ENCODE measurements at places on chromosomes 1 and 21.
A peak's percentile ranks its signal among the peaks of the same experiment; 100 is the strongest.

DNA sequence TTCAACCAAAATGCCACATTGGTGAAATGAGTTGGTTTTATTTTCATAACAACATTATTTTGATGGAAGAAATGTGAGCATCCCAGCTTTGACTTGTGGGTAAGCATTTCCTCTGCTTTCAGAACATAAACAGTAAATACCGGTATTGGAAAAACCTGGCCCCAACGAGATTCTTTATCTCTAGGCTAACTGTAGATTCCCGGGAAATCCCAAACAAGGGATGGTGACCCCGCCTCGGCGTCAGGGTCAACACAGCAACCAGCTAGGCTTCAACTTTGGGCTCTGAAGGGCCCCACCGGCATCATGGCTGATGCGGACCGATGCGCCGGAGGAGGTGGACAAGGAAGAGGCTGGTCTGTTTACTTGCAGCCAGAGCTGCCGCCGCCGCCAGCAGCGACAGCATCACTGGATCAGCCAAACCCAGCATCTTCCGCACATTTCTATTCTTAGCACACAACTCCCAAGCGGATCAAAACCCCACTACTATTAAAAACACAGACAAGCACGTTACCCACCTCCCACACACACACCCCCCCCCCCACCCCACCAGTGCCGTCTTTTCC is 1.1 kb downstream of the AKT3 start:
- peak; percentile 15 for DNase-seq

- DNase-seq: no peak
Observed at GRCh38 chr1:206591226-206591625, 21.0 kb downstream of the EIF2D start.

- no peak for DNase-seq
Observed at GRCh38 chr1:204883405-204883804, 12.7 kb downstream of the NFASC start.

GRCh38 chr1:245440922-245441321 is 286.1 kb downstream of the KIF26B start:
- no peak for DNase-seq

DNA sequence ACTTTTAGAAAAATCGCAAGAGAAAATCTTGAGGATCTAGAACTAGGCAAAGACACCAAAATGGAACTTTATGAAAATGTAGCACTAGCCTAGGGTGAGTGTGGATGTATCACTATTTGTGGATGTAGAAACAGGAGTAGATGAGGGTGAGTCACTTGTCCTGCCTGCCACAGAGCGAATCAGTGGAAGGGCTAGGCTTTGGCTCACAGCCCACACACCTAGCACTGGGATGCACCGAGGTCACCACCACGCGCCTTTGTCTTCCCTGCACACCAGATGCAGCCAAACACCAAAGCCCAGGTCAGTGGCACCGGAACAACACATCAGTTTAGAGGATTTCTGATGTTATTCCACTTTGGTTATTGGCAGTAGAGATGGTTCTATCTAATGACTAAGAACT is 38.2 kb downstream of the PKNOX1 start:
- no peak for DNase-seq

GRCh38 chr1:34833711-34834110 is 25.8 kb downstream of the SMIM12 start:
- no peak for DNase-seq

- no peak for DNase-seq
Observed at GRCh38 chr1:247421074-247421473, 5.1 kb downstream of the NLRP3 start.

DNA sequence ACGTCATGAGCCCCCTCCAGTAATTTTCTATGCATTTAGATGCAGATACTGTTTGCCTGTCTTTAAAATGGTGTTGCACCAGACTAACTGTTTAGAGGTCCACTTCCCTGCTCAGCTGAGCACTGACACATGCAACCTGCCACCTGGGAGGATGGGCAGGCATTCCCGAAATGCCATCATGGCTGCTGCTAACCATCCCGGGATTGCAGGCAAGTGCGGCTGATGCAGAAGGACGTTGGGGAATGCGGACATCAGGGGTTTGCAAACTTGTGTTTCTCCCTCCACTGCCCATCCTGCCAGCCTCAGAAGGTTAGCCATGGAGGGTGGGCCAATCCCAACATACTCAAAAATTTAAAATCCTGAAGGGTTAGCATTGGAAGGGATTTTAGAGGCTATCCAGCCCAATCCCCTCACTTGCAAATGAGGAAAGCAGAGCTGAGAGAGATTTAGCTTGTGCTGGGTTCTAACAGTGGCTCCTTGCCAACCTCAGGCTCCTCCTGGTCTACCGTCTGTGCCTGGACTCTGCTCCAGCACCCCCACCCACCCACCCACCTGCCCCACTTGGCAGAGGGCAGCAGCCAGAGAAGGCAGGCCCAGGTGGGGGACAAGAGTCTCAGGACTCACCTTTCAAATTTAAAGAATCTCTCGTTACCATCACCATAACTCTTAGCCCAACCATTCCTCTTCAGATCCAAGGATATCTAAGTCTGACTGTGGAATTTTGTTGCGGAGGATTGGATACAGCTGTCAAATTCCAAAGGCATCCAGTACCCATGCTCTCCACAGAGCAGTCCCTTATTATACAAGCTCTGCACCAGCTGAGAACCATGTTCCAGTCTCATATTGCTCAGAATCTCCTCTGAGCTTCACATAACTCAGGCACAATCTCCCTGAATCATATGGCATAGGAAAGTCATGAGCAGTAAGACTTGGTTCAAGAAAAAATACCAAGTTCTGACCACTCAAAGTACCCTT is 34.2 kb downstream of the HIVEP3 start:
- no peak for DNase-seq

GRCh38 chr1:81157686-81158085 is 643.0 kb upstream of the ADGRL2 start:
- DNase-seq: no peak

- DNase-seq: no peak
Observed at GRCh38 chr1:164803366-164803765, 244.4 kb downstream of the PBX1 start.

DNA sequence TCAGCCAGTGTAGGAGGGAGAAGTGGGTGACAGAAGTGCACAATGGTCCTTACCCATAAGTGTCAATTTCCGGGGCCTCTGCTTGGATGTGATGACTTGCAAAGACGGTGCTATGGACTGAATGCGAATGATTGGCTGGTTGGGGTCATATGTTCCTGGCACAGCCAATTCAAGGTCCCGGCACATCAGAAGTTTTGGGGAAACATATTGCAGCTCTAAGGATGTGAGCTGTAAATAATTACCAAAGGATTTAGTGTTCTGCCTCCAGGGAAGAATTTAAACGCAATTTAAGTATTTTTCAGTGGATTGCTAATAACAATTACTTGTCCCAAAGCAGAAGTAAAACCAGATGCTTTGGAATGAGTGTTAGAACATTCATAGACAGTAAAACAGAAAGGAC is 26.9 kb upstream of the EXOSC10 start:
- DNase-seq: no peak

DNA sequence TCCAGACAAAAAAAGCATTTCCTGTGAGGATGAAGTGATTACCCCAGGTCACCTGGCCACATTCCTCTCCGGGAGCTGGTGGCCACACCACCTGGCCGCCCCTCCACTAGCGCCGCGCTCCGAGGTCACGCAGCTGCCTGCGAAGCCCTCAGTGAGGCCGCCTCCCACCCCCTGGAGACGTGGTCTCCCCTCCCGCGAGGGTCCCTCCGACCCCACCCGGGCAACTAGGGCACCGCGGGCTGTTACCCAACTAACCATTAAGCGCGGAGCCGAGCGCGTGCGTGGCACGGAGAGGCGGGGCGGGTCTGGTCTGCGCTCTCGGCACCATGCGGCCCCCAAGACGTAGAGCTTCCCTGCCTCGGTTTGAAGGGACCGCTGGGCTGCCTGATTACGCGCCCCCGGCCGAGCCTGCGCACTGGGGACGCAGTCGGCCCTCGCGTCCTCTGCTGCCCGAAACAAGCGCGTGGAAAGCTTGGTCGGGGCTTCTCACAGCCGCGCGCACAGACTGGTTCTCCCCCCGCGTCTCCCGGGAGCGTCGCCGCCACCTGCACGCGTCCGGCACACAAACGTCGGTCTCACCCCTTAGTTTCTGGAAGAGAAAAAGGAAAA is 106.5 kb downstream of the SLC16A1 start:
- DNase-seq: peak; percentile 29

- no peak for DNase-seq
Observed at GRCh38 chr21:44255511-44255981, 6.2 kb downstream of the DNMT3L start.

DNA sequence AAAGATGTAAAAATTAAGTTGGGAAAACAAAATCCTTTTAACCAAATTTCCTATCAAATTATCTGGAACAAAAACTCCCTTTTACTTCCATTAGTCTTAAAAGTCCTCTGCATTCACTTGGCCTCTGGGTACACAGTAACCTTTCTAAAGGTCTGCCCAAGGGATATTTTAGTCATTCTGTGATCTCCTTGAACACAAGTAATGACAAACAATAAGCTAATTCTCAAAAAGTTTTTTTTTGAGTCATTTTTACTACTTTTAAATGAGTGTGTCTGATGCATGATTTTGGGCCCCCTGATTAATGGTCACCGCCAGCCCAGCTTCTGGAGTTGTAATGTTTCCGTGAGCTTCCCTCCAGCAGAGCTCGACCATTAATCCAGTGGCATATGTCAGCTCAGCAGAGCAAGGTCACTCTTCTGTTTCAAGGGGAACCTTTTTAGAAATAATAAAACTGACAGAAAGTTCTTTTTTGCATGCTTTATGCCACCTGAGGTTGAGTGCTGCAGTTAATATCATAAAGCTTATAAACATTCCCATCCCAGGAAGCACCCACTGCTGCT is 14.3 kb downstream of the SAMSN1 start:
- DNase-seq: no peak

- peak; percentile 54 for DNase-seq
Observed at GRCh38 chr1:201538612-201539551, at the start of gene NAV1. NAV1 (plus strand) TSS chr1:201539127; CDS start chr1:201622885, 83,758 bp downstream.

- no peak for DNase-seq
Observed at GRCh38 chr1:184686540-184686939, 68.1 kb downstream of the EDEM3 start.

DNA sequence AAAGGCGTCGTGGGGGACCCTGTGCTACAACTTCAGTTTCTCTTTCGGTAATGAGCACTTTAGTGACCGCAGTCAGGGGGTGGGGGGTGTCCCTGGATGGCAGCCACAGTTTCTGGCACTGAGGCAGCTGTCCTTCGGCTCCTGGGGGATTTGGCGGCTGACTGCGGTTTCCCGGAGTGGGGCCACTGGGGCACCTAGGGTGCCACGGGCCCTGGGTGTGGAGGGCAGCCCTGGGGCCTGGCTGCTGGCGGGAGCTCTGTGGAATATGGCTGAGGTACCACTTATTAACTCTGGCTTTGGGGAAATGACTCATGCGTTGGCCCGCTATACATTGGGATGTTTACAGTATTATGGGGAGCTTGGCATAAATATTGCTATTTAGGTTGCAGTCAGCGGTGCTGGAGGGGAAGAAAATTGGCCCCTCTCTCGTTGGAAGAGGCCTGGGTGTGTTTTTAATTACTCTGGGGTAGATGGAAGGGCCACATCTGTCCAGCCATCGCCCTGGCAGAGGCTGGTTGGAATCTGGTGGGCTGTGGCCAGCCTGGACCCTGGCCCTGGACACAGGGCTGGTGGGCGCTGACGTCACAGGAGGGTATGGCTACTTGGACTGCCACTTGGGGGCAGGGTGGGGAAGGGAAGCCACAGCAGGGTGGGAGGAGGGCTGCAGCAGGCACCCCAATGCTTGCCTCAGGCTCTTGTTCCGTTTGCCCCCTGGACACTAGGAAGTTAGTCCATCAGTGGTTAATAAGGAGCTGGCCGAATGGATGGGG is 2.0 kb downstream of the EPHB2 start:
- DNase-seq: peak; percentile 67

- no peak for DNase-seq
Observed at GRCh38 chr1:173393659-173394000, 83.5 kb upstream of the PRDX6 start.

- DNase-seq: no peak
Observed at GRCh38 chr1:172939475-172939874, 111.3 kb downstream of the TNFSF18 start.

- no peak for DNase-seq
Observed at GRCh38 chr1:21913763-21914162, 23.3 kb downstream of the HSPG2 start.

DNA sequence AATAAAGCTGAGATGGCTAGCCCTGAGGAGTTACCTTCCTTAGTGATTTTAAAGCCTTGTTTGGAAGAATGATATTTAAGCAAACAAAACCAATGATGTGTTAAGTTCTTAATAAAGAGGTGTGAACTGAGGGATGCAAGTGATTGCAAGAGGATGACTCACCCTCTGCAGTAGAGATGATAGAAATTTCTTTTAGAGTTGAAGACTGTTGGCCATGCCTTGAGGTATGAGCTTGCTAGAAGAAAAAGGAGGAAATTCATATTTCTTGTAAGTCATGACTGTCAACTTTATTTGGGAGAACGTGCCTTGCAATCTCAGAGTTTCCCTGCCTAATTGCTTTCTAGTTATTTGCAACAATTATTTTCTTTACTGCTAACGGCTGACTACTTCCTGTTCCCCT is 94.7 kb downstream of the PLA2G4A start:
- no peak for DNase-seq

DNA sequence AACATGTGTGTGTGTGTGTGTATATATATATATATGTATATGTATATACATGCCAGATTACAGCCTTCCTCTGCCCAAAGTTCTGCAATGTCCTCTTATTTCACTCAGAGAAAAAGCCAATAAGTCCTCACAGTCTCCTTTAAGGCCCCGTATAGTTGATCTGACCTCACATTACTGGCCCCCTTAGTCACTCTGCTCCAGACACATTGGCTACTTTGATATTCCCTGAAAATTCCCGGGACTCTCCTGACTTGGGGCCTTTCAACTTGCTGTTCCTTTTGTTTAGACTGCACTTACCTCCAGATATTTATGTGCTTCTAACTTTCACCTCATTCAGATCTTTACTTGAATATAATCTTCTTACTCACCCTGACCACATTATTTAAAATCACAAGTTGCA is 4.2 kb upstream of the BSDC1 start:
- no peak for DNase-seq

DNA sequence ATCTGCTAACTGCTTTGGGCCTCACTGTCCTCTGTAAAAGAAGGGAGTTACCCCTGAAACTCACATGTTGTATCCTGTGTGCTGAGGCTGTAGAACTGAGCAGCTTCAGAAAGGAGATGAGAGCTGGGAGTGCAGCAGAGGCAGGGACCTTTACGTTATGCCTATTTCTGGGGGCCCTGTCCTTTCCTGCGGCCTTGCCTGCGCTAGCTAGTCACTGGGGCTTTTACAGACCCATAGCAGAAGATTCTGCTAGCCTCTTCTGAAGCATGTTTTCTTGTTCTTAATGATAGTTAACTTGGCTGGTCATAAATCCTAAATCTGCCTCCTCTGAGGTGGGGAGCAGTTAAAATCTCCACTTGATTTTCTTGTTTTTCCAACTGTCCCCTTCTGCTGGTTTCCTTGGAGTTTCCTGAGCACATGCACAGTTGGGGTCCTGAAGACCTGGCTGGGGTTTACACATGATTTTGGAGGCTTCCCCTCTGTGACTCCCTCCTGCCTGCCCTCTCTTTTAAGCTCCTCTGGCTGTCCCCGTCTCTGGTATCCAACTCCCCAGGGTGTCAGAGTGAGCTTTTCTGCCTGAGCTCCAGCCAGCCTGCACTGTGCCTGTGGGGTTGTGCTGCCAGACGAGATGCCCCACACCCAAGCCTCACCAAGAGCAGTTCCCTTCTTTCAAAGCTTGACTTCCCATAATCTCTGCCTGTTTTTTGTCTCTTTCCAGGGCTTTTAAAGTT is 76.6 kb downstream of the NOS1AP start:
- no peak for DNase-seq

All from large intestine (tissue), 12 donors.